PC-3 (cell line): ENCODE measurements at places on chromosomes 2 and 18.

DNA sequence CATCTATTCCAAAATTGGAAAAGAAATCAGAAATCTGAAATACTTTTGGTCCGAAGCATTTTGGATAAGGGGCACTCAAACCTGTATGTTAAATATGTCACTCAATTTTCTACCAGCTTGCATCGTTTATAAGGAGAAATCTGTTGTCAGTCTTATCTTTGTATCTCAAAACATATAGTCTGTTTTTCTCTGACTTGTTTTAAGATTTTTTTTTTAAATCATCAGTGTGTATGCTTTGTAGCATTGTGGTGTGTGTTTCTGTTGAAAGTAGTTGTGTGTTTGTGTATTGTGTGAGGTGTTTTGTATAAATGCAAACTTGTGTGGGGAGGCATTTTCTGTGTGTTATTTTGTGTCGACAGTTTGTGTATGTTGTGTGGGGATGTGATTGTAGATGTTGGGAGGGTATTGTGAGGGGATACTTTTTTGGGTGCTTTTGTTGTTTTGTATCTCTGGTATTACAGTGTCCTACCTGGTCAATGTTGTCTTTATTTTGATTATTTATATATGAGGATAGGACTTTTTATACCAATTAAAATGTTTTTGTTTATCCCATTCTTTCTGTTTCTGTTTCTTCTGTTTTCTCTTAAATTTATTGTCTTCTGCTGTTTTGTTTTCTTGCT is 30.9 kb downstream of the SMCHD1 start:
- DNase-seq: no peak

DNA sequence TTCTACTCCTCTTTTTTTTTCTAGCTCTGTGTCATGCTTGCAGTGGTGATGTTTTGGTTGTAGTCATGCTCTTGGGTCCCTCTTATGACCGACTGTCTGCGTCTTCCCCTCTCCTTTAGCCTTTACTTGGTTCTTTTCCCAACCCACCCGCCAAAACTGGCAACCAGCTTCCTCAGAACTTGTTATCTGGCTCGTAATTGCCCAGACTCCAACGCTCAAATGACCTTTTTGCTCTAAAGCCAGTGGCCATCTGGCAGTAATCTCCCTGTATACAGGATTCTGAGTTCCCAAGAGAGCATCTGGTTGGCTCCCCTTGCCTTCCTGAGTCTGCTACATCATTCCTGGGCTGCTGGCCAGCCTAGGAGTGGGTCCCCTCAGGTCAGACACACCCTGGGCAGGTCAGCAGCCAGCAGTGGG is 147.2 kb downstream of the MGAT5 start:
- DNase-seq: no peak

GRCh38 chr2:168538534-168538933 is 82.5 kb downstream of the CERS6 start:
- DNase-seq: no peak

GRCh38 chr2:144674071-144674470 is 154.2 kb upstream of the ZEB2 start:
- peak; percentile 6 for DNase-seq

DNA sequence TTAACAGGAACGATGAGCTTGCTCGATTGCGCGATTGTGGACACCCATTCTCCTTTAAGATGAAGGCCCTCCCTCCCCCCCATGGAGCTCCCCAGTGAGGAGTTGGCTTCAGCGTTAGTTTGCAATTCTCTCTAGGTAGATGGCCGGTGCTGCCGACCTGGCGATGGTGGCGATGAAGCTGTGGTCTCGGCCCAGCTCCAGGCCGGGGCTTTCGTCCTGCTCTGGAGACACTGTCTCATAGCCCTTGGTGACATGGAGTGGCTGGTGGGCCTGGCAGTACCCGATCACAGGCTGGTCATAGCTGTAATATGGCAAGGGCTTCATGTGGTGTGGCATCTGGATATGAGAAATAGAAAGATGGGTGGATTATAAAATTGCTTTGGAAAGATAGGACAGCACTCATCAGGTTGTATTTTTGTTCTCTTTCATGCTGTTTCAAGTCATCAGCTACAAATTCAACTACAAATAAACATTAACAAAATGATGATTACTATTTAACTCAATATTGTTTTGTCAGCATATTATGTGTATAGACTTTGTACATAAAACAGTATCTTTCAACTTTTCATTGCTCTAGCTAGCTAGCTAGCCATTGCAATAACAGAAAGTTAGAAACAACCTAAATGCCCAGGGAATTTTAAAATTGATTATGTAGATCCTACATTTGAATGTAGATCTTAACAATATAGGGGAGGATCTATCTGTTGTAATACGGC is 773.4 kb downstream of the LRRTM4 start:
- no peak for DNase-seq

GRCh38 chr2:212259226-212259625 is 279.4 kb downstream of the ERBB4 start:
- peak; percentile 9 for DNase-seq
